Gastroesophageal sphincter (tissue), 4 donors: ENCODE measurements at places on chromosomes 1 and 21. TPM values are rescaled to one million over a fixed set of nuclear protein-coding genes. Genes with fewer than 3 reads are reported as not detected.

Gene IL23R
- not detected for total RNA-seq

Gene HAPLN2
- 1.6 TPM for total RNA-seq

Gene TDRKH
- 10.6 TPM for total RNA-seq

Gene RUNX3
- 1.9 TPM for total RNA-seq

Gene HOOK1
- not detected for total RNA-seq

Gene MPL
- not detected for total RNA-seq

Gene C1orf226
- total RNA-seq = 14.6 TPM

Gene CYP4B1
- 66.9 TPM for total RNA-seq

Gene ZMYND12
- 0.31 TPM for total RNA-seq

Gene CDA
- total RNA-seq = 4.3 TPM

Gene HEYL
- 8.4 TPM for total RNA-seq

Gene FNDC10
- total RNA-seq = 0.54 TPM

Gene KLF17
- 0.13 TPM for total RNA-seq

Gene RPAP2
- total RNA-seq = 31.8 TPM

Gene KRTAP13-2
- total RNA-seq = not detected

Gene FAM72A
- total RNA-seq = 1.1 TPM

Gene RXFP4
- total RNA-seq = not detected
